ENCODE measurements at places on chromosomes 12 and 14. TPM values are rescaled to one million over a fixed set of nuclear protein-coding genes. Genes with fewer than 3 reads are reported as not detected.

Gene SIX6
- not detected for total RNA-seq

Gene POTEG
- total RNA-seq, result not detected

Gene TEX52
- 0.20 TPM for total RNA-seq

Gene DCAF4
- total RNA-seq, result 17.7 TPM

Gene GPR68
- 12.7 TPM for total RNA-seq

Gene RPS6KL1
- total RNA-seq, result 4.8 TPM

Gene HCAR3
- not detected for total RNA-seq

Gene RBM23
- 97.7 TPM for total RNA-seq

Gene SPRYD4
- total RNA-seq, result 3.9 TPM

Gene FAM181A
- total RNA-seq, result not detected

DNA sequence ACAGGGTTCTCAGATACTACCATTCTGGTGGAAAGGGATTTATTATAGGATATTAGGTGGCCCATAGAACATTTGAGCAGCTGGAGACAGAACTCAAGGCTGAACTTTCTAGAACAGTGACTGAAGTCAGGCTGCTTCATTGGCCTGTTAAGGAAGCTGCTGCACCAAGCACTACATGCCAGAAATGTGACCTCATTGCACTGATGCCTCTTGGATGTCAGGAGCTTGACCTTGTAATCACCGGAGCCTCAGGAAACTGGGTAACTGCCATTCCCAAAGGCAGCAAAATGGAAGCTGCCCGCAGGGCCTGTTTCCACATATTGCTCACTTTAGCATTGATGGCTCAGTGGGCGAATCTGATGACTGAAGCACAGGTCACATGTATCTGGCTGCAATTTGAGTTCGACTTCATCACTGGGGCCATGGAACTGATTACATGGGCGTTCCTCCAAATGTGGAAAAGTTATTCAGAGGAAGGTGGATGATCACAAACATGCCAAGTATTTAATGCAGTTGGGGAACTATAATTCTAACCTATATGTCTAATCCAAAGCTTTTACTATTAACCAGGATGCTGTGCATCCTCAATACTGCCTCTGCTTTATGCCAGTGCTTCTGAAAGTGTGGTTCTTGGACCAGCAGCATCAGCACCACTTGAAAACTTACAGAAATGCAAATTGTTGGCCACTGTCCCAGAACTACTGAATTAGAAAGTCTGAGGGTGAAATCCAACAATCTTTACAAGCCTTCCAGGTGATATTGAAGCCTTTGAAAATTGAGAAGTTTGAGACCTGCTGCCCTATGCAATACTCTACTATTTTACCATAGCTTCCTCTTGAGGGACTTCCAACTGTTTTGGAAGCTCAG is 337.2 kb upstream of the NAV3 start:
- no peak for DNase-seq

DNA sequence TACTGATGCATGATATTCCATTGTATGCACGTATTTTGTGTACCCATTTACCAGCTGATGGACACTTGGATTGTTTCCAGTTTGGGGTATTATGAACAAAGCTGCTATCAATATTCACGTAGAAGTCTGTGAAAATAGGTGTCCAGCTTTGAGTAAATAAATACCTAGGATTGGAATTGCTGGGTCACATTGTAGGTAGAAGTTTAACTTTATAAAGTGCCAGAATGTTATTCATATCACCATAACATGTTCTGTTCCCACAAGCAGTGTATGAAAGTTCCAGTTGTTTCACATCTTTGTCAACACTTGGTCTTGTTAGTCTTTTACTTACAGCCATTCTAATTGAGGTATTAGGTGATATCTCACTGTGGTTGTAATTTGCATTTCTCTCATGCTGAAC is 108.0 kb upstream of the METAP2 start:
- no peak for DNase-seq

DNA sequence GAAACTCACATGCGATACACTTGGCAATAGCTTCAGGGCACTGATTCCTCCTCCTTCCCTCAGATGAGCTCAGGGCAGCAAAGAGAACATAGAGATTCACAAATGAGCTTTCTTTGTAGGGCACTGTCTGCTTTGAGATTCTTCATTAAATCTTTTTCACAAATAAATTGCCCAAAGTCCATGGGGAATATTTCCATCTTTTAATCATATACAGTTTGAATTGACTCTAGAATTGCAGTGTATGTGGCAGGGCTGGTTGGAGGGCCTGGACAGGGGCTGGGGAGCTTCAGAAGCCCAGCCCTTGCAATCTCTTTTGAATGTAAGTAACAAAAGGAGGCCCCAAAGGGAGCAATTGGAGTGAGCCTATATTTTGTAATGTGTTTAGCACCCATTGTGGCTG is 197.5 kb downstream of the NOVA1 start:
- DNase-seq, result no peak

- no peak for DNase-seq
Measured at GRCh38 chr12:95318071-95318545, 100.5 kb downstream of the VEZT start.

GRCh38 chr12:81542065-81543010 is 216.8 kb downstream of the PPFIA2 start:
- no peak for DNase-seq

DNA sequence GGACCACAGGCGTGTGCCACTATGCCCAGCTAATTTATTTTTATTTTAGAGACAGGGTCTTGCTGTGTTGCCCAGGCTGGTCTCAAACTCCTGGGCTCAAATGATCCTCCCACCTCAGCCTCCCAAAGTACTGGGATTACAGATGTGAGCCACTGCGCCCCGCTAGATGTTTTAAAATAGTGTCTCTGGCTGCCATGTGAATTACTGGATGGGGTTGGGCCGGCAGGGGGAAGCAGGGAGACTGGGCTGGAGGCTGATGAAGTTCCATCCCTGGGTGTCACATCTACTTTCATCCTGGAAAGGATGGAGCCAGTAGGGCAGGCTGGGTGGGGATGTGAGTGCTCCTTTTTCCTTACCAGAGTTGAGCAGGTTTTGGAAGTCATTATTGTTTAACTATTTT is 46.1 kb downstream of the DNAH10 start:
- no peak for DNase-seq

DNA sequence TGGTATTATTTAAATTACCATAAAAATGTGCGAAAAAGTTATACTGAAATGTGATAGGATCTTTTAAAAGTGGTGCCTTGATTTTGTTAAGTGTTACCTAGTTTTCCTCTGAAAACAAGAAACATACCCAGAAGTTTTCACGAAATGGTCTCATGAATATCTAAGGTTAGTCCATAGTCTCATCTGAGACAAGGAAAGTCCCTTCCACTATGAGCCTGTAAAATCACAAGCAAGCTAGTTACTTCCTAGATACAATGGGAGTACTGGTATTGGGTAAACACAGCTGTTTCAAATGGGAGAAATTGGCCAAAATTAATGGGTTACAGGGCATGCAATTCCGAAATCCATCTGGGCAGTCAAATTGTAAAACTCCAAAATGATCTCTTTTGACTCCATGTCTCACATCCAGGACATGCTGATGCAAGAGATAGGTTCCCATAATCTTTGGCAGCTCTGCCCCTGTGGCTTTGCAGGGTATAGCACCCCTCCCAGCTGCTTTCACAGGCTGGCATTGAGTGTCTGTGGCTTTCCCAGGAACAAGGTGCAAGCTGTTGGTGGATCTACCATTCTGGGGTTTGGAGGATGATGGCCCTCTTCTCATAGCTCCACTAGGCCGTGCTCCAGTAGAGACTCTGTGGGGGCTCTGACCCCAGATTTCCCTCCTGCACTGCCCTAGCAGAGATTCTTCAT is 271.4 kb downstream of the NAV3 start:
- no peak for DNase-seq
